ENCODE measurements at places on chromosomes 1 and 21. TPM values are rescaled to one million over a fixed set of nuclear protein-coding genes. Genes with fewer than 3 reads are reported as not detected.

Gene DISP1
- 12.2 TPM for total RNA-seq

Gene WLS
- 18.1 TPM for total RNA-seq

Gene IGSF9
- total RNA-seq = 10.1 TPM

Gene SYF2
- 84.5 TPM for total RNA-seq

Gene RIIAD1
- 0.96 TPM for total RNA-seq

Gene TTC39A
- total RNA-seq = 6.8 TPM

Gene FCGR2B
- total RNA-seq = 0.18 TPM

Gene PLA2G2C
- 0.43 TPM for total RNA-seq

Gene SYPL2
- total RNA-seq = 1.2 TPM

Gene GREM2
- 0.15 TPM for total RNA-seq

Gene PLPP3
- 6.0 TPM for total RNA-seq

Gene AKR7A3
- 1.2 TPM for total RNA-seq

Gene CHRM3
- 0.05 TPM for total RNA-seq

Gene OLFML2B
- total RNA-seq = 1.2 TPM

Gene RAB25
- 1.3 TPM for total RNA-seq

Gene SPATA45
- total RNA-seq = 0.81 TPM

All from motor neuron (in vitro differentiated cells).